Stimulated activated CD8-positive, alpha-beta memory T cell treated with anti-CD3 and anti-CD28 coated beads, Interleukin-2, amount 100 ng/mL, for 1 hour (primary cell): ENCODE measurements at places on chromosomes 3 and 15.

GRCh38 chr15:44706946-44707636 lies 4.0 kb downstream of the PATL2 start:
- no peak for DNase-seq

- no peak for DNase-seq
Observed at GRCh38 chr3:177764377-177764912, 567.2 kb upstream of the TBL1XR1 start.

DNA sequence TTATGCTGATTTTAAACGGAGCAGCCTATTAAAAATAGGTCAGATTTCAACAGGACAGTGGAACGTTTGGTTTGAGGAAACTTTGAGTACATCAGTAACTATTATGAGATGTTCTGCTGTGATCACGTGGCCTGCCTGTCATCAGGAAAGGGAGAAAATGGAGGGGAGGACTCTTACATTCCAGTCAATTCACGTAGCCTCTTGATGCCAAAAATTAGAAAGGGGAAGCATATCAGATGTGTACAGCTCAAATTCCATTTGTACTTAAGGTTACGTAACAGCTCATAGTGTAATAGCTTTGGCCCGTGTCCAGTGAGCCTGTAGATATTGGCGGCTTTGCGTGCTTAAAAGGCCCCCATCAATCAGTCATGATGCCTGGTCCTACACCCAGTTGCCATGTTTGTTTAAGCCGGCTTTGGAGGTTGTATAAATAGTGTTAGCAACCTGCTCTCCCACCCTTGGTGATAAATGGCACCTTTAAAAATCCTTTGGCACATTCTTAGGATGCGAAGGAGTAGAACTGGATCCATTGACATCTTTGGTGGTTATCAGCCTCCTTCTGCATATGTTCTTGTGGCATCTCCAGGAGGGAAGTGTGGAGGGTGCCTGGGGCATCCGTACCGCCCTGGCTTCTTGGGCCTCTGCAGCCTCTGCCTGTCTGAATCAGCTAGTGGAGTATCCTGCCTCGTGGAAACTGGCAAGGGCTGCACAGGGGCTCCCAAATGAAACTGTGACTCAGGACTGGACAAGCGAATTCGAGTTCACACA lies 163.9 kb downstream of the THSD4 start:
- DNase-seq = no peak

GRCh38 chr15:50358845-50359244 lies 3.8 kb upstream of the GABPB1 start:
- DNase-seq = no peak

- DNase-seq = no peak
Observed at GRCh38 chr3:66856533-66856932, 141.6 kb upstream of the KBTBD8 start.
